Fibroblast of skin of scalp (primary cell): ENCODE measurements at places on chromosomes 3 and 15.

DNA sequence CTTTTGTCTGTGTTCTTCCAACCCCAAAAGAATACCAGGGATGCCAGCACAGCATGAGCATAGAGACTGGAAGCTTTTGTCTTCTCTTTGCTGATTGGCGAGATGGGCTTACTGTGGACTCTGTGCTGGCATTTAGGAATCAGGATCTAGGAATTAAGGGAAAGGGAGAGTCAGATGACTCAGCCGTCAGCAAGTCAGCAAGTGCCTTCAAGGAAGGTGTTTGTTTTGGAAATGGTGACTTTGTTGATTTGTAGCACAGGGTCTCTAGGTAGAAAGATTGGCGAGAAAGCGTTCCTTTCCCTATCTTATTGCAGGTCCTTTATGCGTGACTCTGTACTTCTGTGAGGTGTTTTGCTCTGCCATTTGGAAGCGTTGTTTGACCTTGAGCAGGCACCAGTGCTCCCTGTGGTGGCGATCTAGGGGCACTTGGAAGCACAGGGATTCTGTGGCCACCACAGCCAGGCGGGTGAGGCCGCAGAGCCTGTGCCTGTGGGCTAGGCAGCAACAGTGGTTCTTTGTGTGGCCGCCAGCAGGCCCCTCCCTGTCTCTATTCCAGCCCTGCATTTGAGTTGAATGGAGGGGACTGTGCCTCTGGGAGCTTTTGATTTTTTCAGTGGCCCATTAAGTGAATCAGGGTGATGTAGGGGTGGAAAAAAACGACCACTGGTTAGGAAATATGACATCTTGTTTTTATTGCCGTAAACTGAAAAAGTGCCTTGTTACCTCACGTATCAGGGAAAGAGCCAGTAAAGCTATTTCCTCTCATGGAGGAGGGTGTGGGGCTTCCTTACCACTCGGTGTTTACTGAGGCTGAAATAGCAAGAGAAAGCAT lies 19.0 kb downstream of the FAN1 start:
- peak; percentile 94 for DNase-seq

DNA sequence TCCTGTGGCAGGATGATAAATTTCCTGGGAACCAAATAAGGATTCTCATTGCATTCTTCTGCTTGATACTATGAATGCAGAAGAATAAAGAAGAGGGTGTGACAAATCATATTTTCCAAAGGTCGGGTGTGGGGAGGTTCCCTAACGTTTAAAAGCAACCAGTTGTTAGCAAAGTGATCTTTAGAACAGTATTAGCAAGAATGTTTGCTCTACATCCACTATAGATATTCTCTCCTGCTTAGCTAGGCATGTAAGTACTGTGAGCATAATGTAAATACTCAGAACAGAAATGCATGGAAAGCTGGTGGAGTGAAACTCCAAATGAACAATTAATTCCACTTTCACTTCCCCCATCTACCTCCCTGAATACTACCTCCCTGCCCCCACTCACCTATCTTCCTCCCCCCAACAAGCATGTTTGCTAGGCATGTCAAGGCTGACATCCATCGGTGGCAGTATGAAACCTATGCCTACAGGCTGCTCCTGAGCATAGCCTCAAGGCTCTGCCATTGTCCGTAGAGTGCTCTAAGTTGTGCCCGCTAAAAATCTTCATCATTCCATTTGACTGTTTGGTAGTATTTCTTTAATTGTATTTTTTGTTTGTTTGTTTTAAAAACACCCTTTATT lies 329.7 kb downstream of the TIGIT start:
- peak; percentile 6 for DNase-seq

- DNase-seq: no peak
Observed at GRCh38 chr3:51393134-51393495, 2.0 kb downstream of the RBM15B start.

- no peak for DNase-seq
Observed at GRCh38 chr15:43404130-43404529, 33.2 kb downstream of the TUBGCP4 start.

GRCh38 chr3:56796202-56796601 lies 5.5 kb downstream of the ARHGEF3 start:
- DNase-seq: peak; percentile 29

- peak; percentile 61 for DNase-seq
Observed at GRCh38 chr3:107993771-107994170, 97.1 kb downstream of the CD47 start.

DNA sequence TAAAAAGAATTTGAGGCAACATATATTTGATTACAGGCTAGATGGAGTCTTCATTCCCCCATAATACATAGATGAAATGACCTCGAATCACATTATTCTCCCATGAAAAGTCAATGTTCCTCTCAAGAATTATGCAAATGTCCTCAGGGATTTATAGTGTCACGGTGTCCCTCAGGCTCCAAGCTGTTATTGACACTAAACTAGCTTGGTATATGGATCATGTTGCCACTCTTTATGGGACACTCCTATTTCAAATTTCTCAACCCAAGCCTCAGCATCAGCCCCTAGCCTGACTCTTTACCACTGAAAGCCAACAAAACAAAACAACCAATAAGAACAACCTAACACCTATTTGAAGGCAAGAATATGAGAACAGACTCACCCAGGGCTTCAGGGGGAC lies 139.8 kb downstream of the TPRG1 start:
- no peak for DNase-seq
